ENCODE measurements at places on chromosomes 13 and 19.
A peak's percentile ranks its signal among the peaks of the same experiment; 100 is the strongest.

- no peak for DNase-seq
Observed at GRCh38 chr19:13865571-13866462, 11.1 kb upstream of the NANOS3 start.

DNA sequence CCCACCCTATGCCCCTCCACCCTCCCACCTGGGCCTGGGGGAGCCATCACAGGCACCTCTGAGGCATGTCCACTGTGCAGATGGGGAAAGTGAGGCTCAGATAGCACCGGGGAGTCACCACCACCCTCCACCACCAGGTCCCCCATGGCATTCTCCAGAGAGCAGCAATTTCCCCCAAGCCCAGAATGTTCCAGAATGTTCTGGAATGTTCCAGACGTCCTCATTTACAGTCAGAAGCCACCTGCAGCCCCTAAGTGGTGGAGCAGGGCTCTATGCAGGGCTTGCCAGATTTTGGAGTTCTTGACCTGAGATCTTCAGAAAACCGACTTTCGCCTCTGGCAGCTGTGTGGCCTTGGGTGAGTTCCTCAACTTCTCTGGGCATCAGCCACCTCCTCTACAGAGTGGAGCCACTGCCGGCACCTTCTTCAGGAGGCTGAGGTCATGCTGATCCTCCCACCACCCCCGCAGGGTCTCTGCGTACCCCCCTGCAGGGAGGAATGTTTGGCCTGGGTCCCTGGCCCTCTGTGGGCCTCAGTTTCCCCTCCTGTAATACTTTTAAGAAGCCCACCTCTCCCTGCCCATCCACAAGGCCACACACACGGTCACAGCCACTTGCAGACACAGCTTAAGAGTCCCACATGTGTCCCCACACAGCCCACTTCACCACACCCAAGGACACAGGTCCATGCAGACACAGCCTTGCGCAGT, 6.2 kb downstream of the FUT5 start:
- DNase-seq, result no peak

GRCh38 chr19:45172173-45172572, 5.9 kb downstream of the TRAPPC6A start:
- no peak for DNase-seq

DNA sequence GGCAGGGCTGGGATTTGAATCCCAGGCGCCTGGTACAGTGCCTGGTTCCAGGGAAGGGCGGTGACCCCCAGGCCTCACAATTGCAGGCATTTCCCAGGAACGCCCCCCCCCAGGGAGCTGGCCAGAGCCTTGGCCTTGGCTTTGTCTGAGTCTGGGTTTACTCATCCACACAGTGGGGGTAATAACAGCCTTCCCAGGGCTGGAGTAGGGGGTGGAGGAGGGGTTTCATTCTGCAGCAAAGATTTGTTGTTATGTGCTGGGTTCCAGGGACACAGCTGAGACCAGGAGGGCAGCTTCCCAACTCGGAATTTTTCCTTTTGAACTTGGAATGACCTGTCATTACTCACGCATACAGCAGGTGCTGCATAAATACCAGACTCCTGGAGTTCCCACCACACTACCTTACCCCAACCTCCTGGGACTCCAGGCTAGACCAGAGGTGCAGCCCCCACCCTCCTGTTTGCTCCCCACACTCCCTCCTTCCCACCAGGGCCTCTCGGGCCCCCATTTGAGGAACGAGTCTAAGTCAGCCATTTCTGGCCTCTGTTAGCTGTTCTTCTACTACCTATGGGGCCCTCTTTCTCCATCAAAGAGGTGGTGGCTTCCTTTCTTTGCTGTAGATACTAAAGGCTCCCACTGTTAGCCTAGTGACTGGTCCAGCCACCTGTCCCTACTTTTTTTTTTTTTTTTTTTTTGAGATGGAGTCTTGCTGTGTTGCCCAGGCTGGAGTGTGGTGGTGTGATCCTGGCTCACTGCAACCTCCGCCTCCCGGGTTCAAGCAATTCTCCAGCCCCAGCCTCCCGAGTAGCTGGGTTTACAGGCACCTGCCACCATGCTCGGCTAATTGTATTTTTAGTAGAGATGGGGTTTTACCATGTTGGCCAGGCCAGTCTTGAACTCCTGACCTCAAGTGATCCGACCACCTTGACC, 1.6 kb upstream of the ADAMTS10 start:
- no peak for DNase-seq

GRCh38 chr13:52070929-52071523, 46.5 kb downstream of the UTP14C start:
- no peak for DNase-seq

GRCh38 chr13:99320693-99321481, 13.7 kb upstream of the GPR183 start:
- DNase-seq, result peak; percentile 88

- no peak for DNase-seq
Observed at GRCh38 chr19:6026390-6027227, 48.7 kb upstream of the RANBP3 start.

- no peak for DNase-seq
Observed at GRCh38 chr19:5288347-5288739, 52.3 kb downstream of the PTPRS start.

- DNase-seq, result no peak
Observed at GRCh38 chr19:17243830-17244617, 1.7 kb downstream of the NR2F6 start.

DNA sequence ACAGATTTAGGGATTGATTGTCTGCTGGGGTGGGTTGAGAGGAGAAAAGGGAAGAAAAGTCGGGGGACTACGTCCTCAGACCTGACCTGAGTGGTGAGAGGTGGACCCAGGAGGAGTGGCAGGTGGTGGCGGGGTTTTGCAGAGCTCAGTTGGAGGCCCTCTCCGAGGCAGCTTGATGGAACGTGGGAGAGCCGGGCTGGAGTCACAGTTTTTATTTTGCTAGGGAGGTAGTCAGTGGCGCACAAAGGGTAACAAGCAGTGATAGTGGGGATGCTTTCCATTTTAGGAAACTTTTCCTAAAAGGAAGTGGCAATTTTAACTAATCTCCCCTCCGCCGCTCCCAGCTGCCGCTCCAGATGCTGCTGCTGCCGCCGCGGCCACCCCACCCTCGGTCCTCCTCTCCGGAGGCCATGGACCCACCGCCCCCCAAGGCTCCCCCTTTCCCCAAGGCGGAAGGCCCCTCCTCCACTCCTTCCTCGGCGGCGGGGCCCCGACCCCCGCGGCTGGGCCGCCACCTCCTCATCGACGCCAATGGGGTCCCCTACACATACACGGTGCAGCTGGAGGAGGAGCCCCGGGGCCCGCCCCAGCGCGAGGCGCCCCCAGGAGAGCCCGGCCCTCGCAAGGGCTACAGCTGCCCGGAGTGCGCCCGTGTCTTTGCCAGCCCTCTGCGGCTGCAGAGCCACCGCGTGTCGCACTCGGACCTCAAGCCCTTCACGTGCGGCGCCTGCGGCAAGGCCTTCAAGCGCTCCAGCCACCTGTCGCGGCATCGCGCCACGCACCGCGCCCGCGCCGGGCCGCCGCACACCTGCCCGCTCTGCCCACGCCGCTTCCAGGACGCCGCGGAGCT, 1.1 kb upstream of the ZNF581 start:
- DNase-seq, result no peak

DNA sequence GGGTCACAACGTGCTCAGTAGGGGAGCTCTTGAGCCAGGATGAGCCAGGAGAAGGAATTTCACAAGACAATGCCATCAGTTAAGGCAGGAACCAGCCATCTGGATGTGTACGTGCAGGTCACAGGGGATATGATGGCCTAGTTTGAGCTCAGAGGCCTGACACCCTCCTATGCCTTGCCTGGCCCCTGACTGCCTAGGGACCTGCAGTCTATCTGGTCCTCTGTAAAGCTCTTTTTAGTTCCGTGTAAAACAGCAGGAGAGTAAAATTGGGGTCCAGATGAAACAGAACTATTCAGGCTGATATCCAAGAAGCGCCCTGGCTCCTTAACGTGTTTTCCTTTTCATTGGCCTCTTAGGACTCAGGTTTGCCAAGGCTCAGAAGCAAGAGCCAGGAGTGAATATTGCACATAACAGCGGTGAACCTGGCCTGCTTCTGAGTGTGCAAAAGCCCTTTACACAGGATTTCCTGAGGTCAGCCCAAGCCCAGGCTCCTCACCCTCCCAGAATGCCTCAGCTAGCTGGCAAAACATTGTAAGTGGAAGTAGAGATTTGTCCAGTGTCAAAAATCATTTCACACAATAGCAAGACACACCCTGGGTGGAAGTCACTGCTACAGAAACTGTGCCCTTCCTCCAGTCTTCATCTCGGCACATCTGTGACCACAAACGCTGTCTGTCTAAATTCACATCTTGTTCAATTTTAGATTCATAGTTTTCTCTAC, 777.2 kb downstream of the UQCRFS1 start:
- DNase-seq, result no peak

DNA sequence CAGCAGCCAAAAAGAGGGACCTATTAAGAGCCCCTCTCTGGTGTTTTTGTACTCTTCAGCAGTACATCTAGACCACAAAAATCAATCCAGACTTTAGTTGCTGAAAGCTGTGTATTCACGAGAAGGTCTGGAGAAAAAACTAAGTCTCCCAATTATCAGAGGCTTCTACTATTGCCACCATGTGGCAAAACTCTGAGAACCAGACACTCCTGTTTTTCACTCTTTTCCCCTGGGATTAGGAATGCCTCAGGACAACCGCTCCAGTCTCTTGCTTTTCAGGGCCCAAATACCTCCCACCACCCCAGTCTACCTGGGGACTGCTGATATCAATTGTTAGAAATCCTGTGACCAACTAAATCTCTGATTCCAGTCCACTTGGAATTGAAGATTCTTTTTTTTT, 30.1 kb upstream of the OBI1 start:
- DNase-seq, result no peak

DNA sequence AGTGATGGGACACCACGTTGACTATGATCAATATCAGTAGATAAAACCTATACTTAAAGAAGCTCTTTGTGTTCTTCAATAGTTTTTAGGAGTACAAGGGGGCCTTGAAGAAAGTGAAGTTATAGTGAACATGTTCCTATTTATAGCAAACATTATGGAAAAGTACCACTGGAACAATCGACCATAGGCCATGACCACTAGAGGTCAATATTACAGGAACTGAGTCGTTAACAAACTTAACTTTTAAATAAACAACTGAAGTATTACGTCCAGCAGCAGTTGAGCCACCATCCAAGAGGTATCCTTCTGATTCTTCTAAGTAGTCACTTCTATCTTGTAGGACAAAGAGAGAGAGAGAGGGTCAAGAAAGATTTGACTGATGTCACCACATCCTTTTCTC, 391.0 kb upstream of the SLITRK5 start:
- DNase-seq, result no peak

GRCh38 chr19:47094557-47095475, 18.8 kb downstream of the ZC3H4 start:
- peak; percentile 14 for DNase-seq

DNA sequence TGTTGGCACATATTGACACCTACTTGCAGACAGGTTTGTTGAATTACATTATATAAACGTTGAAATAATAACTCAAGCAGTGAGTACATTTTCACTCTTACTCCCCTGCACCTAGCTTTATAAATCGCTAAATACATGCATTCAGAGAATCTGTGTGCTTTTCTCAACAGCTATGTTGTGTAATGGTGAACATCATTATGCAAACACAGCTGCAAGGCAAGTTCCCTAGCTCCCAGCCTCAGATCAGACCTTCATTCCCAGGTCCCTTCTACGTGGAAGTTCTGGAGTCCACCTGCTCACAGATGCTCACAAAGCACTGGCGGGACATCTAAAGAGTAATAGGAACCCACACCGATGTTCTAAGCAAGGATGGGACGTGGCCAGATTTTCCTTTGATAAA, 86.8 kb upstream of the PEG3 start:
- no peak for DNase-seq

DNA sequence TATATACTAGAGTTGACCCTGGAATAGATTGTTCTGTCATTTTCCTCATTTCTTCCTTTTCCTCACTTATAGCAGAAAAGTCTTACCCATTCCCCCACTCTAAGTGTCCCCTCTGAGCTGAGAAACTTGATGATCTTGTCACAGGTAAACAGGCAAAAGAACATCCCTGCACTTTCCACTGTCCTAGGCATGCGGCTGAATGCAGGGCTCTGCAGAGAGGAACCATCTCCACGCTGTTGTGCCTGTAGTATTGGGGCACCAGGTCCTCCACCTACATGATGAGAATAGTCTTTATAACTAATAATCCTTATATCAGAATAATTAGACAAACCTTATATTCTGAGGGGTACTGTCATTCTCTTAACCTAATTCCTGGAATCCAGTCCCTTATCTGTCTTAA, 211.3 kb downstream of the RBM26 start:
- no peak for DNase-seq
